ENCODE measurements at places on chromosomes 16 and 17. TPM values are rescaled to one million over a fixed set of nuclear protein-coding genes. Genes with fewer than 3 reads are reported as not detected.

ZSCAN10 gene
- 0.03 TPM for total RNA-seq

PDILT gene
- not detected for total RNA-seq

ZNF597 gene
- total RNA-seq = 1.1 TPM

ITGAL gene
- total RNA-seq = 0.16 TPM

ANKRD40CL gene
- total RNA-seq = not detected

Measured in A549 treated with CORT108297 at 1 μM for 4 hours (cell line).